Foreskin fibroblast (primary cell): ENCODE measurements at places on chromosomes 1 and 21.

GRCh38 chr1:172429331-172430127, 9.0 kb downstream of the C1orf105 start:
- DNase-seq: peak; percentile 80

- no peak for DNase-seq
Observed at GRCh38 chr1:182628657-182629056, 24.5 kb upstream of the RGS16 start.

DNA sequence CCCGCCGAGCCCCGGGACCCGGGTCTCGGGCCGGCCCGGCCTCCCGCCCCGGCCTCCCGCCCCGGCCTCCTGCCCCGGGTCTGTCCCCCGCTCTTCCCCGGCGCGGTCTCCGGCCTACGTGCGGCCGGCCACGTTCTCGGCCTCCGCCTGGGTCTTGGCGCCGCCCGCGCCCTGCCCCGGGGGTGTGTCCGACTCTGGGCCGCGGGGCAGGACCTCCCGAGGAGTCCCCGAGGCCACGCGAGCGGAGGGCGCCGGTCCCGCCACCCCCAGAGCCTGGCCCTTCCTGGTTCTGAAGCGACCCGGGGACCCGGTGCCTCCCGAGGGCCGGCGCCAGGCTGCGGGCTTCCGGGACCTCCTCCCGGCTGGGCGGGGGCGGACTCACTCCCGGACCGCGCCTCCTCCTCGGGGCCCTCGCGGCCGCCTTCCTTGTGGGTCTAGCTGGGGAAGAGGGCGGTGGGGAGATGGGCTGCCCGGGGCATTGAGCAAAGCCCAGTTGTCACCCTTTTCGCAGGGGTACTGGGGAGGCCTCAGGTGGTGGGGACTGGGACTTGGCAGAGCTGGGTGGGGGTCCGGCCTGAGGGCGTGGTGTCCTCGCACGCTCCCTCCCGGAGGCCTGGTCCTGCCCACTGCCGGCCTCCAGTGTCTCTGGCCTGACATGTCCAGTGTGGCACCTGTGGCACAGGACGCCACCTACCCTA, 558 bp downstream of the PFKL start:
- DNase-seq: peak; percentile 50

GRCh38 chr1:2351723-2352122, 39.6 kb downstream of the MORN1 start:
- no peak for DNase-seq

DNA sequence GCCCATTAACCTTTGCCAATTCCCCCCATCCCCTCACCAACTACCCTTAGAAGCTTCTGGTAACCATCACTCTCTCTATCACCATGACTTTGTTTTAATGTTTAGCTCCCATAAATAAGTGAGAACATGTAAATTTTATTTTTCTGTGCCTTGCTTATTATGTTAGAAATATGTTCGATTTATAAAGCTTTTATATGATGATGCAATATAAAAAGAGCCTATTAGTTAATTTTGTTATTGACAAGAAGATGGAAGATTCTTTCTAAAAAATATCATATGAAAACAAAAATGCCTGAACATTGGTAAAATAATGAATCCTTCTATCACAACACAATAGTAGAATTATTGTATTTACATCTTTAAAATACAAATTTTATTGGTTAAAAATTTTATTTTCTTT, 836.1 kb upstream of the TMPRSS15 start:
- no peak for DNase-seq

DNA sequence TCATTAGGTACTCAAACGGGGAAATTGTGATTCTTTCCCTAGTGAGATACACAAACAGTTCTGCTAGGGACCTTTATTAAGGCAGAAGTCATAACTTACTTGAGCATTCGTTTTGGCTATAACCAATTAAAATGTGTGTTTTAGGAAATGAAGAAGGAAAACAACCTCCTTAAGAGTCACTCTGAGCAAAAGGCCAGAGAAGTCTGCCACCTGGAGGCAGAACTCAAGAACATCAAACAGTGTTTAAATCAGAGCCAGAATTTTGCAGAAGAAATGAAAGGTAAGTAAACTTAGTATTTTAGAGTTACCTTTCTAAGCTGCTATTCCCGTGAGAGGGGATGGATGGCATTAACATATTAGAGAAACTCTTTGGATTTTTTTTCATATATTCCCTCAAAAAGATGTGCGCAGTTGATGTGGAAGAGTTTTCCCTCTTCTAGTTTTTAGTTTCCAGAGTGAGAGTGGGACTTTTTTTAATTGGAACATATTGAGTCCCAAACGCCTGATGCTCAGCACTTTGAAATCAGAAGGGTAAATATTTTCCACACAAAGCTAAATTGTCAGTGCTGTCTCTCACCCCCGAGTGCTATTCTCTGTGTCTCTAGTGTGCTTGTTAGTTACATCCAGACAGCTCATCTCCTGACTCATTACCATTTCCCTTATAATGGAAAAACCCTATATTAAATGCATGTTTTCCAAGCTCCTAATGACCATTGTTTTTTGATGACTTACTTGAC, 34.9 kb downstream of the CENPF start:
- peak; percentile 80 for DNase-seq

GRCh38 chr1:34742667-34743270, 12.1 kb upstream of the GJB5 start:
- DNase-seq: peak; percentile 52

GRCh38 chr1:39105061-39105840, 79.1 kb downstream of the NDUFS5 start:
- peak; percentile 89 for DNase-seq

- DNase-seq: no peak
Observed at GRCh38 chr1:1538334-1538733, 2.1 kb downstream of the TMEM240 start.

- DNase-seq: peak; percentile 61
Observed at GRCh38 chr1:168079761-168080160, 57.0 kb downstream of the GPR161 start.

DNA sequence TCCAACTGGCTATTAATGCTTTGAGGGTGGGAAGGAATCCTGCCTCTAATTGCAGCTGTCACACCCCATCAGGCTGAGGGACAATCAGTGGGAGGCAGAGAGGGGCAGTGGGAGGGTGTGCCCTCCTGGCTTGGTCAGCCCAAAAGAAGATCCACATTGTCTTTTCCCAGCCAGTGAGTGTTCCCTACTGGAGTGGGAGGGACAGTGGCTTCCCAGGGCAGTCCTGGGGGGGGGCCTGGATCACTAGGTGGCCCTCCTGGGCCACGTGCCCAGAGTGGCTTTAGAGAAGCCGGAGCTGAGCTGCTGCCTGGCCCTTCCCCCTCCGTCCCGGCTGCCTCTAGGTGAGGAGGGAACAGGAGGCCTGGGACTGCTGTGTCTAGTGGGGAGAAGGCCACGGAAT, 14.0 kb downstream of the INKA2 start:
- DNase-seq: no peak

DNA sequence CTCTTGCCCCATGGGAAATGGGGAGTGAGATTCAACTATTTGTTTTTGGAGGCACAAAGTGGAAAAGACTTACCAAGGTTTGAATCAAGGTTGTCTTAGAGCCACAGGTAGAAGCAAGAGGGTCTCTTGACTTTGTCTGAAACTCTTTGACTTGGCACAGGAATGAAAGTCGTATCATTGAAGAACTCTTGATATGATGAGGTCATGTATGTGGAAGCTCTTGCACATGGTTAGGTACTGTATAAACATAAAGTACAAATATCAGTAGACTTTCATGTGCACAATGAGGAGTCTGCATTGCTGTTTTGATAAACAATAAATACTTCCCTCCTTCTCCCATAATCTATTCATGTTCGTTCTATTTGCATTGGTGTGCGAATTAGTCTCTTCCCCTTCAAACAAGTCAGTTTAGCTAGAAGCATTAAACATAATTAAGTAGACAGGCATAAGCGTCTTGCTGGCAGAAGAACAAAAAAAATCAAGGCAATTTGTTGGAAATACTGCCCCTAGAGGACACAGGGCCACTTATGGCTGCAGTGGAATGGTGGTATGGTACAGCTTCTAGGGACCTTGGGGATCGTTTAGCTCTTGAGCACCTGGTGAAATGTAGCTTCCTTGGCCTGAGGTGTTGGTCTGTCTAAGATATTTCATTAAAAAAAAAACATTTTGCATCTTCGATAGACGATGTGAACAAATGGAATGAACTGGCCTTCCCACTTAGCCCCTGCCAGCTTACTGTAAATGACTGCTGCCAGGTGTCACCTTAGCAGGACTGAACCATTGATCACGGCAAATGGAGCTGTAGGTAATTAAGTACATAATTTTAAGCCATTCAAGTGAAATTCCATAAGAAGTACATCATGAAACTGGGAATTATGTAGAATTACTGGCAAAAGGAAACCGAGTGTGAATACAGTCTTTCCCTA, 218.0 kb upstream of the GALNT2 start:
- DNase-seq: no peak

- DNase-seq: peak; percentile 63
Observed at GRCh38 chr21:38263493-38263892, 6.7 kb downstream of the KCNJ15 start.

DNA sequence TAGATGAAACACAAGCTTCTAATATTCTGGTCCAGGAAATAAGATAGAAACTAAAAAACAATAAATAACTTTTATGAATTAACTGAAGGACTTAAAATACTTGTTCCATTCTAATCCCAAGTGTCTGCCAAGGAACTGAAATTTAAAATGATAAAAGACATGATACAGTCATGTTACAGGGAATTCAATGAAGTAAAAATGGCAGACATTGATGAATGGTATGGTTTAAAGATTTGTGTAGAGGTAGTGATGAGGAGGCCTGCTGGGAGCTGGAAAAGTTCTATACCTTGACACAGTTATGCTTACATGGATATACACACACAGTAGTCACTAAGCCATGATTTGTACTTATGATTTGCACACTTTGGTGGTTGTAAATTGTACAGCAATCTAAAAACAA, 2.1 kb upstream of the UBR4 start:
- no peak for DNase-seq

DNA sequence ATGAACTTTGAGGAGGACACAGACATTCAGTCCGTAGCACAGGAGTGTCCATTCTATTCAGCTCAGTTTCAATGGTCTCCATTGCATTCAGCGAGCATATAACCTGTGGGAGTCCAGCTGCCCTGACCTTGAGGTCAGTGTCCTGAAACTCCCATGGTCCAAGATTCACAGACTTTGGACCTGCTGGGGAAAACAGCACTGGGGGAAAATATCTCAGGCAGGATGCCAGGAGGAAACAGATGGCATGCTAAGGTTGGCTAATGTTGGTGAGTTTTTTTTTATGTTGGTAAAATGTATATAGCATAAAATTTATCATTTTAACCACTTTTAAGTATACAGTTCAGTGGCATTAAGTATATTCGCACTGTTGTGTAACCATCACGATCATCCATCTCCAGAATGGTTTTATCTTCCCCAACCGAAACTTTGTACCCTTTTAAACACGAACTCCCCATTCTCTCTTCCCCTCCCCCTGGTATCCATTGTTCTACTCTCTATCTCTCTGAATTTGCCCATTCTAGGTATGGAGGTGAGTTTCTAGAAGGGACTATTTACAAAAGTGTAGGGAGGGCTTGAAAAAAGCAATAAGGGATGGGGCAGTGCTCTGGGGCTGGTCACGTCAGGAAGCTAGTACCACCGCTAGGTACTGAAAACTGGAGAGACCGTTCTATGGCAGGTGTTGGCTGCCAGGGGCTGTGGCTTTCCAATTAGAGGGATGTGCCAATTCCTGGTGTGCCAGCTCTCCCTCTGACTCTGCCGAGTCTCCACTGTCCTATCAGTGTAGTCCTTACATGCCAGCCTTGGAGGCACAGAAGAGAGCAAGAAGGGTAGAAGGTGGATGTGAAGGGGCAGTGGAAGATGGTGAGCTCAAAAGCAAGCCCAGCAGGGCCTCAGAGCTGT, 85.3 kb downstream of the FOXD2 start:
- no peak for DNase-seq

DNA sequence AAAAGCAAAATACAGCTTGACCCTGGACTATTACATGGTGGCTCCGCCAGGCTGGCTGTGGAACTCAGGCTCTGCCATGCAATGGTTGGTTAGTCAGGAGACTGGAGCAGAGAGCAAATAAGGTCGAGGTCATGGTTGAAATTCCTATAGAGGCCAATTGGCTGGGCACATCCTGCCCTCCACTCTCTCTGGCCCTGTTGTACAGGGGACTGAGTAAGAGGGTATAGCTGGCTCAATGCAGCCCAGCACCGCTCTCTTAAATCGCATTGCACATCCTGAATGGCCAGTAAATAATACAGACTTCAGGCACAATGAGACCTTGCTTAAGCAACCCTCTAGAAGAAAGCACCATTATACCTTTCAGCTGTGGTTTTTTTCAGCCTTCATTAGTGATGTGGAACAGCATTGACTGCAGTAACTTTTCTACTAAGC, 59.3 kb upstream of the PPP2R5A start:
- DNase-seq: no peak

- peak; percentile 72 for DNase-seq
Observed at GRCh38 chr1:172269644-172270043, 150.8 kb upstream of the C1orf105 start.

DNA sequence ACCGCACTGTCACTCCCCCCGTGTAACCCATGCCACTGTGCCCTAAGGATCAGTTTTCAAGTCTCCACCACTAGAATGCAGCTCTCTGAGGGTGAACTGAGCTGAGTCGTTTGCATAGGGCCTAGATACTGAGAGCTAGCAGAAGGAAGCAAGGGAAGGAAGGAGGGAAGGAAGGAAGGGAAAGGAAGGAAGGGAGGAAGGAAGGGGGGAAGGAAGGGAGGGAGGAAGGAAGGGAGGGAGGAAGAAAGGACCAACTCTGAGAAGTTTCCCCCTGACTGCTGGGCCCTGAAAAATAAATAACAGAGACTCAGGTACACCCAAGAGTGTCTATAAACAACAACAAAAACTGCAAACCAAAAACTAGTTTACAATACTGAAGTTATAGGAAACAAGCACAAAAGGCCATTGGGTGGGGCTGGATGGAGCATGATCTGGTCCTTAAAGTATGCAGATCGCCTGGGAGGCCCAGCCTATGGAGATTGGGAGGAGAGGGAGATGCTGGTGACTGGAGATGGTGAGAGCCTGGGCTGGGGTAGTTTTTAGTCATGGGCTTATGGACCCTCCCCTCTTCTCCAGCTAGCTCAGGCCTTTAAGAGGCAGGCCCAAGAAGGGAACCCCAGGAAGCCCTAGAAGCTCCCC, 1.7 kb upstream of the MRPS15 start:
- DNase-seq: peak; percentile 41

DNA sequence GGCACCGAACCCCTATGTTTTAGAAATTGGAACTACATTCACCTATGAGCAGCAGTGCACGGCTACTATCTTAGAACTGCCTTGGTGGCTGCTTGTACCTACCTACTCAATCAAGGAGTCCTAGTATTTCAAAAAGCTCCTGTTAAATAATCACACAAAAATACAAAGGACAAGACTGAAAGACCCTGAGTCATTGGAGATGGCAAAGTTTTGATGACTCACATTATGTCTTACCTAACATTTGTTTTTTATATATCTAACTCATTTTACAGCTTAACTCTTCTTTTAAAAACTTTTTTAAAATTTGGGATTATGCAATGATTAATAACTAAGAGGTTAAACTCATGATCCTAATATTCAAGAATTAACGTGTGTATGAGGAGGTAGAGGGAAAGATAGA, 1206.0 kb upstream of the TMPRSS15 start:
- DNase-seq: no peak

DNA sequence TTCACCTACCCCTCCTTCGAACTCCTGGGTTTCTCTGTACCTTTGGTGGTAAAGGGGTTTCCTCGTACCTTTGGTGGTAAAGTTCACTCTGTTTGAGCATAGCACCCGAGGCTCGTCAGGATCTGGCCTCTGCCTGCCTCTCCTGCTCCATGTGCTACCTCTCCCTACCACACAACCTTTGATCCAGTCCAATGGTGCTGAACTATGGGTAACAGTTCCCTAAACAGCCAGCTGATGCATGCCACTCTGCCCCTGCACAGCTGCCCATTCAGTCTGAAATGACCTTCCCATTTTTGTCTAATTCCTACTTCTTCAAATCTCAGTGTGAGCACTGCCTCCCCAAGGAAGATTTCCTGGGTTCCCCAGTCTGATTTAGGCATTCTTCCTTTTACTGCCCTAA, 14.0 kb downstream of the OVAAL start:
- no peak for DNase-seq
